ENCODE measurements at places on chromosomes 16 and 17.

DNA sequence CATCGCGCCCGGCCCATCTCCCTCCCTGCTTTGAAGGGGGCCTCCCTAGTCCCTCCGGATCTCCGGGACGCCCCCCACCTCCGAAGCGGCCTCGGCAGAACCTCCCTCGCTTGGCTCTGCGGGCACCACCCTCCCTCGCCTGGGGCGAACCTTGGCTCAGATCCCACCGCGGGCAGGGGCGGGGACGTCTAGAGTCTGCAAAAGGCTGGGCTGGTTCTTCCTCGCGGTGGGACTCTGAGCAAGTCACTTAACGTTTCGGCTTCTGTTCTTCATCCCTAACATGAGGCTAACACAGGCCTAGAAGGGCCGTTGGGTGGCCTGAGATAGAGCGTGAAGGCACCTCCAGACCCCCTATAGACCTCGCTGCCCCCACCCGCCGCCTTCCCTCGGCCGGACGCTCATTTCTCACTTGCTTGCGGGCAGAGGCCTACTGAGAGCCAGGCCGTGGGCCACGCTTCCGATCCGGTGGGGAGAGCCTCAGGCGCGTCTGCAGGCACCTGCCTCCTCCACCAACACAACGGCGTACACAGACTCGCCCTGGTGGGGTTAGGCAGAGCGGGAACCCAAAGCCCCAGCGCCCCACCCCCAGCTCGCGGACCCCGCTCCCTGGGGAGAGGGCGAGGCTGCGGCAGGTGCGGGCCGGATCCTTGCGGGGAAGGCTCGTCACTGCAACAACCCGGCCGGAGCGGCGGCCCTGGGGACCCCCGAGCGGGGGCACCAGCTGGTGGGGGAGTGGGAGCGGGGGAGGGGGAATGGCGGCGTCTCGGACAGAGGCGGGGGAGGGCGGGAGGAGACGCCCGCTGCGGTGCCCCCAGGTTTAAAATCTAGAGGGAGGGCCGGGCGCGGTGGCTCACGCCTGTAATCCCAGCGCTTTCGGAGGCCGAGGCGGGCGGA is 5.4 kb downstream of the MYO1C start:
- peak overlapping the region; percentile 82 for H3K4me3 ChIP-seq
- H3K27me3 ChIP-seq, result peaks cover 2% of the 10 kb centered on the region
- DNase-seq, result no peak
- H3K36me3 ChIP-seq, result no peaks in the 10 kb centered on the region
- no peak overlapping the region for H3K27ac ChIP-seq

DNA sequence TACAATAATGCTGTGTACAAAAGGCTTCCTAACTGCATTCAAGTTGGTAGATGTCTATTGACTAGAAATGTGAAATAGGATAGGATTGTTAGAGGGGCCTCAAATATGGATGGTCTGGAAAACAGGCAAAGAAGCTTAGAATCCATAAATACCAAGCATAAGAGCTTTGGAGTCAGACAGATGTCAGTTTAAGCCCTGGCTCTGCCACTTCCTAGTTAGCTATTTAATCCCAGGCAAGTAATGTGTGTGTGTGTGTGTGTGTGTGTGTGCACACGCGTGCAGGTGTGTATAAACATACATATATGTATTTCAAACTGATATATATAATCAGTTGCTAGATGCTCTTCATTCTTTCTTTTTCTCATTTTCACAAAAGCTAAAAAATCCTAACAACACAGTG is 66.7 kb downstream of the MMD start:
- H3K27me3 ChIP-seq, result no peaks in the 10 kb centered on the region
- no peak for DNase-seq
- H3K4me1 ChIP-seq, result peaks cover 9% of the 10 kb centered on the region
- no peak overlapping the region for H3K27ac ChIP-seq

GRCh38 chr17:83203472-83204221 is 124.2 kb downstream of the METRNL start:
- peaks cover 3% of the 10 kb centered on the region for H3K4me1 ChIP-seq
- DNase-seq, result no peak
- no peak overlapping the region for H3K27ac ChIP-seq

- H3K4me3 ChIP-seq, result no peak overlapping the region
- no peaks in the 10 kb centered on the region for H3K27me3 ChIP-seq
- no peak overlapping the region for H3K27ac ChIP-seq
- DNase-seq, result no peak
- H3K36me3 ChIP-seq, result no peaks in the 10 kb centered on the region
Observed at GRCh38 chr16:67474551-67475455, 6.2 kb downstream of the ATP6V0D1 start.

GRCh38 chr16:56835320-56835719 is 29.7 kb upstream of the SLC12A3 start:
- DNase-seq, result no peak
- H3K36me3 ChIP-seq, result peaks cover 8% of the 10 kb centered on the region
- no peaks in the 10 kb centered on the region for H3K27me3 ChIP-seq
- H3K4me3 ChIP-seq, result no peak overlapping the region
- H3K27ac ChIP-seq, result no peak overlapping the region
- peaks cover 11% of the 10 kb centered on the region for H3K4me1 ChIP-seq

GRCh38 chr16:18969855-18970240 is 13.9 kb upstream of the TMC7 start:
- H3K4me3 ChIP-seq, result no peak overlapping the region
- peaks cover 9% of the 10 kb centered on the region for H3K4me1 ChIP-seq
- no peaks in the 10 kb centered on the region for H3K36me3 ChIP-seq
- no peak overlapping the region for H3K27ac ChIP-seq
- no peaks in the 10 kb centered on the region for H3K27me3 ChIP-seq
